ENCODE measurements at places on chromosomes 3 and 15.

- no peak for DNase-seq
Observed at GRCh38 chr15:79962178-79962577, 8.8 kb downstream of the BCL2A1 start.

DNA sequence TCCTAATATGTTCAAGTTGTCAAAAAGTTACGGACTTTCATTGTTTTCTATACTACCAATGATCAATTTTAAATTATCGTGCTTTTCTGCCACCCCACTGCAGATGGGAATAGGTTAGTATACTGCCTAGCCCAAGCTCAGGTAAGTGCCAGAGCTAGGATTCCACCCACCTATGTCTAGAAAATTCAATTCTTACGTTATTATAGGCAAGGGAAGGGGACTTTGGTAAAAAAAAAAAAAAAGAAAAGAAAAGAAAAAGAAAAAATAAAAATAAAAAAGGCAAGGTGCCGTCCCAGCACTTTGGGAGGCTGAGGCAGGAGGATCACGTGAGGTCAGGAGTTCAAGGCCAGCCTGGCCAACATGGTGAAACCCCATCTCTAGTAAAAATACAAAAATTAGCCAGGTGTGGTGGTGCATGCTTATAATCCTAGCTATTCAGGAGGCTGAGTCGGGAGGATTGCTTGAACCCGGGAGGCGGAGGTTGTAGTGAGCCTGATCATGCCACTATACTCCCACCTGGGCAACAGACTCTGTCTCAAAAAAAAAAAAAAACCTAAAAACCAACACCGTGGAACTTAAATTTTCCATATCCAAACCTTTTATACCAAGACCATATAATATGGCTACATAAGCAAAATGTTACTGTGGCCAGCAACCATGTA lies 1.3 kb downstream of the RPL22L1 start:
- DNase-seq: no peak

- DNase-seq: no peak
Observed at GRCh38 chr3:33196538-33196937, 22.1 kb downstream of the SUSD5 start.

DNA sequence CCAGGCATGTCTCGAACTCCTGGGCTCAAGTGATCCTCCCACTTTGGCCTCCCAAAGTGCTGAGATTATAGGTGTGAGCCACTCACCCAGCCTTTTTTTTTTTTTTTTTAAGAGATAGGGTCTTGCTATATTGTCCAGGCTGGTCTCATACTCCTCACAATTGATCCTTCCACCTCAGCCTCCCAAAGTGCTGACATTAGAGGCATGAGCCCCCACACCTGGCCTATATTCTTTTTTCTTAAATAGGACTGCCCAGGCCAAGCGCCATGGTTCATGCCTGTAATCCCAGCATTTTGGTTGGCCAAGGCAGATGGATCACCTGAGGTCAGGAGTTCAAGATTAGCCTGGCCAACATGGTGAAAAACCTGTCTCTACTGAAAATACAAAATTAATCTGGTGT lies 12.5 kb downstream of the NR1I2 start:
- no peak for DNase-seq

GRCh38 chr3:184786280-184786941 lies 25.6 kb upstream of the VPS8 start:
- no peak for DNase-seq

GRCh38 chr15:68775236-68775577 lies 45.5 kb downstream of the ANP32A start:
- no peak for DNase-seq

DNA sequence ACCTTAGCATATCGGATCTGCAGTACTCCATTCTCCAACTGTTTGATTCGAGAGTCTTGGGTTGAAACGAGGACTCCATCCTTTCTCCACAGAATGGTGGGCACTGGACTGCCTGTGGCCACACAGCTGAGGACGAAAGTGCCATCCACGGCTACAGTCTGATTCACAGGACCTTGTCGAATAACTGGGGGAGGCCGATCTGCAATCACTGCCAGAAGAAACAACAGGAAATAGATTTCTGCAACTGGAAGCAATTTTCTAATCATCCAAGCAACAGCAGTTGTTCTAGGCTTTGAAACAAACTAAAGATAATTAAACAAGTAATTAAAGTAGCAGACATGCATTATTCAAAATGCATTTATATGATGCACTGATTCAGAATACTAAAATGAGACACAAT lies 1097.7 kb downstream of the ROBO1 start:
- no peak for DNase-seq

DNA sequence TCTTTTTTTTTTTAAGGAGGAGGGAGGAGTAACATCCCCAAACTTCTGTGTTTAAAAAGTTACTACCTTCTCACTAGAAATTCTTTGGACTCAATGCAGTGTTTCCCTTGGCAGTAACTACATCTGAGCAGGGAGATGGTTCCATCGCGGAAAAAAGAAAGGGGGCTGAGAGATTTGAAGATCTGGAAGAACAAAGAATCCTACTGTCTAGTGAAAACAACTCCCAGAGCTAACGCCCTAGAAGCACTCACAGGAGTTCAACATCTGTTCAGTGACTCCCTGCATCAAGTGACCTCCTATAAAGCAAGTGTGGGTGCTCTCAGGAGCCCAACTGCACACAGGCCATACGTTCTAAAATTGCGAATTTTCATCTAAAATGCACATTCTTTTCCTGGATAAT lies 66.8 kb upstream of the PXYLP1 start:
- no peak for DNase-seq

GRCh38 chr3:149460117-149460516 lies 14.4 kb upstream of the TM4SF4 start:
- DNase-seq: no peak

GRCh38 chr15:72934921-72935320 lies 117.3 kb upstream of the NEO1 start:
- DNase-seq: no peak

- DNase-seq: no peak
Observed at GRCh38 chr3:64900617-64901521, 213.1 kb upstream of the ADAMTS9 start.

DNA sequence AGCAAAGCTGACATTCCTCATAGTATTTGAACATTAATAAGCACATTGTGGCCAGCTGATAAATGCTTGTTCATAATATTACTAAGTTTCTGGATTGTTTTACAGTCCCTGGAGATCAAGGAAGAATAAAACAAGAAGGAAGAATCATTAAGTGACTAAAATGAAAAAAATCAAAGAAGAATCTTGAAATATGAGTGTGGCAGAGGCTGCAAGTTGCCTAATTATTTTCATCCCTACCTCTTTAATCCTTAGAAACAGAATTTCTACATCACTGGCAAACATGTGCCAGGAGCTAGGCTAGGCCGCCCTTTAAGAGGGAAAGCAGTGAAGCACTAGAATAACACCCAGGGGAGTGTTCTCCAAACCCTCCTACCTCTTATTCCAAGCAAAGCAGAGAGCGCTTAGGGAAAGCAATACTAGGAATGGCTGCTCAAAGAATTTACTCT lies 98.9 kb downstream of the MAGI1 start:
- no peak for DNase-seq

GRCh38 chr15:99682455-99682854 lies 50.8 kb downstream of the LYSMD4 start:
- no peak for DNase-seq

- no peak for DNase-seq
Observed at GRCh38 chr3:149738876-149739275, 13.4 kb downstream of the COMMD2 start.

GRCh38 chr3:28240441-28240840 lies 978 bp upstream of the CMC1 start:
- DNase-seq: no peak

- DNase-seq: no peak
Observed at GRCh38 chr3:111051354-111051753, 20.3 kb upstream of the NECTIN3 start.

DNA sequence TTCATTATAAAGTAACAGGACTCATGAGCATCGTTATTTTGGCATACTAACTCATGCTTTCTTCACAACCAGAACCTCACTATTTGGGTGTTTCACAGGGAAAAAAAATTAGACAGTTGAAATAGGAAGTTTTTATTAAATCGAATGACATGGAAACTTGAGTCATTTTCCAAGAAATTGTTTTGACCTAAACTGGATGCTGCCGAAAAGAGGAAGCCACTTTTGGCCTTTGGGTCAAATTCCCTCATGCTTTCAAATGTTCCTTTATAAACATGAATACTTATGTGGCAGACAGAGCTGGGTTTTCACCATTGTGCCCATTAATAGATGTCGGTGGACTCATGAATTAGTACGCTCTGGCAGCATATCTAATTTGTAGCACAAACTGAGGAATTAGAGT lies 224.9 kb downstream of the MCTP2 start:
- DNase-seq: no peak

DNA sequence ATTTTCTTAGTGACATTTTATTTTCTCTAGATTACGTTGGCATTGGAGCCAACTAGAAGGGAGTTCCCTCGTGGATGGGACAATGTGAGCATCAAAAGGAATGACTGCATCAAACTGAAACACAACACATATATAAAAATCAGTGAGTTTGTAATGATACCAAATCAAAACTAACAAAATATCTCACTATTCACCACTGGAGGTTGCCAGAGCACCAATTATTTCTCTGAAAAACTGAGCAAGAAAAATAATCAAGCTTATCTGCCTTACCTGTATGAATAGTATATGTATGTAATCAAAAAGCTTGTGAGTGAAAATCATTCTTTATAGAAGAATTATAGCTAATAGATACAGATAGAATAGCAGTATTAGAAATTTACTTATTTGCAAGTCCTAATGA lies 46.8 kb upstream of the OTOL1 start:
- no peak for DNase-seq

- DNase-seq: no peak
Observed at GRCh38 chr15:69991551-69991980, 106.2 kb downstream of the TLE3 start.

GRCh38 chr3:122966045-122966444 lies 61.5 kb downstream of the SEMA5B start:
- no peak for DNase-seq

DNA sequence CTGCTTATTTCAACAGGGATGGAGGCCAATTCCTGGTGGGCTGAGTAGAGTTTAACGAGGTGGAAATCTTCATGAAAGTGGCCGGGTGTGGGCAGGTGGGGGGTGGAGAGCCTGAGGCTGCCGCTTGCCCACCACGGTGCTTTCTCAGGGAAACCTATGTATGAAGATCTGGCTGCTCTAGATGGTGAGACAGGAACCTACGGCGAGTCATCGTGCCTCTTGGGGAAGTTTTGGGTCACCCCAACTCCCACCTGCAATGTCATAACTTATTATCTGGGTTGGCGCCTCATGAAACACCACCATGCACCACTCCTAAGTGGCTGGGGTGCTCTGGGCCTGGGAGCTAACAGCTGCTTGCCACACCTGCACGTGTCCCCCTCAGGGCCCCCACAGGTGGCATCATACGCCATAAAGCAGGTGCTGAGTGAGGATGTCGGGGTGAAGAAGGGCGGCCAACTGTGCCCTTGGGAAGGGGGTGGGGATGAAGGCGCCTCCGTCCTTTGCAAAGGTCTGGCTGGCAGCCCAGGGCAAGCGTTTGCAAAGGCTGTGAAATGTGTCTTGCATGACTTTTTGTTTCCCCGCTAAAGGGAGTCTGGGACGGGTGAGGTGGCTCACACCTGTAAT lies 27.9 kb upstream of the SNRPA1 start:
- no peak for DNase-seq

DNA sequence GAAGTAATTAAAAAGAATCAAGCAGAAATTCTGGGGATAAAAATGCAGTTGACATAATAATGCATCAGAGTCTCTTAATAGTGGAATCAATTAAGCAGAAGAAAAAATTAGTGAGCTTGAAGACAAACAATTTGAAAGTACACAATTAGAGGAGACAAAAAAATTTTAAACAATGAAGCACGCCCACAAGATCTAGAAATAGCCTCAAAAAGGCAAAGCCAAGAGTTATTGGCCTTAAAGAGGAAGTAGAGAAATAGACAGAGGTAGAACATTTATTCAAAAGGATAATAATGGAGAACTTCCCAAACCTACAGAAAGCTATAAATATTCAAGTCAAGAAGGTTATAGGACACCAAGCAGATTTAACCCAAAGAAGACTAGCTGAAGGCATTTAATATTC lies 113.3 kb downstream of the TBC1D2B start:
- DNase-seq: no peak

- DNase-seq: no peak
Observed at GRCh38 chr3:157832588-157832987, 273.6 kb downstream of the SHOX2 start.

GRCh38 chr15:64774037-64774628 lies 1.3 kb downstream of the RBPMS2 start:
- no peak for DNase-seq

GRCh38 chr15:51652084-51652668 lies 29.1 kb upstream of the SCG3 start:
- no peak for DNase-seq

DNA sequence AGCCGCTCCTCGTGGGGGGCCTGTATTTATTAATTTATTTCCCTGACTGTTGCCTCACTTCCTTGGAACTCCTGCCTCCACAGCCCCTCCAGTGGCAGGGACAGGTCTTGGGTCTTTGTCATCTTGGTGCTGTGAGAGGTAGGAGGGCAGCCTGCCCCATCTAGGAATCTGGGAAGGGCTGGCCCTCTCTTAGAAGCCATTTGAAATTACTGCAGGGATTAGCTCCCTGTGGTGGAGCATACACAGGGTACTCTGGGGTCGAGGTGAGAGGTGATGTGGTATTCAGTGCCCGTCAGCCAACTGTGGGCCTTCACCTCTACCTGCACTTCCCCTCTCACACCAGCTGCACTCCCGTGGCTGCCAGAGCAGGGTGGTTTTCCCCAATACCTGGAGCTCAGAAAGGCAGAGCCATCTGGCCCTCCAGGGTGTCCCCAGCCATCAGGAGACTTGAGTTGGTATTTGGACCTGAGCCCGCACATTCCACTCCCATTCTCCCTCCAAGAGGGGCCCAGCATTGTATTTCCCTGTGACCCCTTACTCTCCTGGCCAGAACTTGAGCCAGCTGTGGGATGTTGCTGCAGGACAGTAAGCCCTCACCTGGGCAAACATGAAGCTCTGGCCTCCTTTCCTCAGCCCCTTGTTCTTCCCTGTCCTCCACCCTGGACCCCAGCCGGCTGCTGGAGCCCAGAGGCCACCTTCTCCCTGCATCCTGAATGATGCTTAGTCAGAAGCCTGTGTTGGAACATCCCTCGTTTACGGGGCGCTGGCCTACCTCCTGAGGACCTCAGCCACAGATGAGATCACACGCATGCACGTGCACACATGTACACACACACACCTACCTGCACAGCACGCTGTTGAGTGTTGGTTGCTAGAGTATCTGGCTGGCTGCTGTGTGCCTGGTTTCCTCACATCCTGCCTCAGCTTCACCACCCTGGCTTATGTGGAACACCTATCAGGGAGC lies 2.0 kb upstream of the JMJD7 start:
- no peak for DNase-seq

DNA sequence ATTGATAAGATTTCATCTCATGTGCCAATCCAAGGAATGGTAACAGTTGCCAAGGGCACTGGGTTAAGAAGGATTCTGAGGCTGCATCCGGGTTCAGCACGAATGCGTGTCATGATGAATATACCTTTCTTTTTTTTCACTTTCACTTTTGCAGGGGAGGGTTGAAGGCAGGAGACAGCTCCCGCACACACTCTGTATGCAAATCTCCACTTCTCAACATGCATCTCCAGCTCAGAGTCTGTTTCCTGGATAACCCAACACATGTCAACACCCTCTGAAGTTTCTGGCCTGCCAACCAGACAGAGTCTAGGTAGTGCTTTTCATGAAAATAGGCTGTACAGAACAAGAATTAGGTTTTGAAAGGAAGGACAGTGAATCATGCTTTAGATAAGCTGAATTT lies 21.6 kb downstream of the B4GALT4 start:
- DNase-seq: no peak

- no peak for DNase-seq
Observed at GRCh38 chr15:68655686-68656437, 77.1 kb downstream of the CORO2B start.

- DNase-seq: no peak
Observed at GRCh38 chr3:183212565-183212964, 40.5 kb upstream of the B3GNT5 start.
